ENCODE measurements at places on chromosomes 11 and 22.

DNA sequence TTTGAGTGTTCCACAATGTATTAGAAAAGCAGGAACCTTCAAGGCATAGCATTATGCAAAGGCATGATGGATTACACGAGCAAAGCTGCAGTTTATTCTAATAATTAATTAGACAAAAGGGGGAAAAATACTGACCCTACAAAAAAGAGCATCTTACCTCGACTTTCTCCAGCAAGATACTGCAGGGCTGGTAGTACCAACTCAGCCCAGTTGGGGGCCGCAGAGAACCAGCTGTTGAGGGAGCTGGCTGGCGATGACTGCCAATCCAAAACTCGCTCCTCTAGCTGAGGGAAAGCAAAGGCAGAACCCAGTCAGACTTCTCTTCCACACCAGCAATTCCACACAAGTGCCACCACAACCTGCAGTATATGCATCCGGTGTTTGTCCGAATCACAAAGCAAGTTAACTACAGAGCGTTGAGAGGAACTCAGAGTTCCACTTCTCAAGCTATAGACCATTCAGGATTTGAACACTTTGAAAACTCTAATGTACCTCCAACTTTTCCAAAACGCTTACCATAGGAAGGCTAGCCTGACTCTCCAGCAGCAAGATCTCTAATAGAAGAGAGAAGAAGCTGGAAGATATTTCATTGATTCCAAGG is 13.7 kb downstream of the NFRKB start:
- DNase-seq, result peak; percentile 20

DNA sequence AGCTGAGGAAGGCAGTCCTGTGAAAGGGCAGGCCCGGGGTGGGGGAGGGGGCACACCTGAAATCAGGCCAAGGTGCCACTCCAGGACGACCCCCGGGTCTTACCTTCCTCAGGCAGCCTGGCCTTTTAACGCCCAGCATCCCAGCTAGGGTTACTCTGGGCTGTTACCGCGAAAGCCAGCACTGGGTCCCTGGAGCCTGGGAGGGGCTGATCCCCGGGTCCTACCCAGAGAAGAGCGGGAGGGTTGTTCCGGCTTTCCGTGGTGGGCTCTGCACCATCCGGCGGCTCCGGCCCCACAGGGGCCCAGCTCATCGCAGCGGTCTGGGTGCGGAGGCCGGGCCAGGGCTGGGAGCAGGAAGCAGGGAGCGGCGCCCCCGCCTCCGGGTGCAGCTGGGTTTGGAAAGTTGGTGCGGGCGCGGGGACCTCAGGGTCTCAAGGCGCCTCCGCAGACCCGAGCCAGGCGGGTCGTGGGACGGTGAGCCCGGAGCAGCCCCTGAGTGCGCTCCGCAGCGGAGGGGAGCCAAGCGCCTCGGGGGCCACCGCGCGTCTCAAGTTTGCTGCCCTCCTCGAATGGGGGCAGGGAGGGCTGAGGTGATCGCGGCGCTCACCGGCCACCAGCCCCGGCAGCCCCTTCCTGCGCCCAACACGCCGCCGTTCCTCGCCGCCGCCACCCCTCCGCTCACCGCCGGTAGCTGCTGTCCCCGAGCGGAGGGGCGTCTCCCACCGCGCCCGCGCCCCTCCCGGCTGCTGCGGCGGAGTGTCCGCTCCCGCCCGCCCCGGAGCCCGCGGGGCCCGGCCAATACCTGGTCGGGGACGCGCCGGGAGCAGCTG is 831 bp downstream of the CHST1 start:
- DNase-seq, result no peak

- no peak for DNase-seq
These were observed 475.9 kb downstream of the BRD1 start for GRCh38 chr22:49351761-49352227.

- peak; percentile 18 for DNase-seq
These were observed 109.3 kb downstream of the GGTLC2 start for GRCh38 chr22:22753526-22754267.

GRCh38 chr22:42680648-42681047 is 31.5 kb upstream of the CYB5R3 start:
- no peak for DNase-seq

GRCh38 chr11:111819161-111819828 is 52.1 kb downstream of the ALG9 start:
- no peak for DNase-seq

GRCh38 chr22:38684895-38685294 is 3.1 kb downstream of the TOMM22 start:
- DNase-seq, result no peak

DNA sequence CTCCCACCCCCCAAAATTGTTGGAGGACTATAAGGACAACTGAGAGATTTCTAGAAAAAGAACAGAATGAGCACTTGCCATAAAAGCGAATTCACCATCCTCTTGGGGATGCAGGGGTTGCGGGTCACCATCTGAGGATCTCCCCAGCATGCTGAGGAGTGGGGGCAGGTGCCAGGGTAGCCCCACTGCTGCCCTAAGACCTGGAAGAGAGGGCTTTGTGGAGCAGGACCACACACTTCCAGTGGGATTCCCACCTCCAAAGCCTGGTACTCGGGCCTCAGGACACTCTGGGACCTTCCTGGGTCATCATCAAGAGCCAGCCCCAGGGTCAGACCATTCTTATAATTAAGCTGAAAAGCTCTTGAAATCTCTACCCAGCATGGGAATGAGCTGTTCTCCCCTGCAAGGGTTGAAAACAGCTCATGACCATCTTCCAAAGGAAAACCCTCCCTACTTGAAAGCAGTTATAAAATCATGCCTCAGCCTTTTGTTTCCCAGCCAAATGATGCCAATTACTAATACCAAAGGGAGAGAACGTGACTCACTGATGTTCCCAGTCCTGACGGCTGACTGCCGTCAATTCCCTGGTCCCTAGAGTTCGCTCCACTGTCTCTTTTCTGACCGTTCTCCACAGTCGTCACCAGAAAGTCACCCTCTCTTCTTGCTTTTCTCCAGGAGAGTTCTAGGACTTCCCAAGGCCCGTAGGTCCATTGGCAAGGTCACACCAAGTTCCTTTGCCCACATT is 76.8 kb upstream of the CREB3L1 start:
- DNase-seq, result no peak

DNA sequence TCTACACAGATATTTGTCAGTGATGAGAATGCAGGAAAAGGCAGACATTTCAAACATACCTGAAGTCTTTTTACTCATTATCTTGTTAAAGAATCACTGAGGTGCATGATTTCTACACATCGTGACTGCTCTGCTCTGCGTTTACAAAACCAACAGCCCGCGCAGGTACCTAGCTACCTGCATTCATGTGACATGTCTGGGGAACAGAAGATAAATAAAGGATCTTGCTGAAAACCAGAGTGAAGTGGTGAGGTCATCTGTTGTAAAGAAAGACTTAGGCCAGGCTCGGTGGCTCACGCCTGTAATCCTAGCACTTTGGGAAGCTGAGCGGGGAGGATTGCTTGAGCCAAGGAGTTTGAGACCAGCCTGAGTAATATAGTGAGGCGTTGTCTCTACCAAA is 15.7 kb downstream of the ASPHD2 start:
- peak; percentile 8 for DNase-seq

- DNase-seq, result no peak
These were observed 20.8 kb downstream of the BID start for GRCh38 chr22:17753401-17753989.

- DNase-seq, result no peak
These were observed 34.1 kb downstream of the SBF1 start for GRCh38 chr22:50440544-50441249.

DNA sequence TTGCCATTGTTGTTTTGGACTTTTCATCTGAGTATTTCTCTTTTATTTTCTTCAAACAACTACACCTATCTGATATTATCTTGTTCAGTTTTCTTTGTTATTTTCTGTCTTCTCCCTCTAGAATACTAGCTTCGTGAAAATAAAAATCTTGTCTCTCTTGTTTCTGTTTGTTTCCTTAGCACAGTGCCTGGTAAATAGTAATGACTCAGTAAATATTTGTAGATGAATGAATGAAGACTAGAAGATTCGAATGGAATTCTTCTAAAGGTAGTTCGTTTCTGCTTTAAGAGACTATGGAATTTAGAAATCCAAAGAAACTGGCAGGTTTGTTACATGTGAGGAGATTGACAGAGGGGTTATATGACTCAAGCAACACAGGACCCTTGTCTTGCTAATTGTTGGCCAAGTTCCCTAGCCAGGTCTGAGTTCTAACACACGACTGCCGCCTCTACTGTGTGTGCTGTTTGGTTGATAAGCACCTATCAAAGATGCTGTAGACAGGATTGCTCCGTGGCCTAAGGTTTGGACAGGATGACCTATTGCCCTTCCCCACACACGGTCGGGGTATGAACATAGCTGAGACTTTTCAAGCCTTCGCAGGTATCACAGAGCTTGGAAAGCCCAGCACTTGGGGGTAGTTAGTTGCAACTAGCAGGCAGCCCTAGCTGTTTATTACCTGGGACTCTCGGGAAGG is 831 bp upstream of the TMEM135 start:
- DNase-seq, result no peak

GRCh38 chr22:44585559-44586350 is 87.7 kb upstream of the RTL6 start:
- DNase-seq, result no peak

DNA sequence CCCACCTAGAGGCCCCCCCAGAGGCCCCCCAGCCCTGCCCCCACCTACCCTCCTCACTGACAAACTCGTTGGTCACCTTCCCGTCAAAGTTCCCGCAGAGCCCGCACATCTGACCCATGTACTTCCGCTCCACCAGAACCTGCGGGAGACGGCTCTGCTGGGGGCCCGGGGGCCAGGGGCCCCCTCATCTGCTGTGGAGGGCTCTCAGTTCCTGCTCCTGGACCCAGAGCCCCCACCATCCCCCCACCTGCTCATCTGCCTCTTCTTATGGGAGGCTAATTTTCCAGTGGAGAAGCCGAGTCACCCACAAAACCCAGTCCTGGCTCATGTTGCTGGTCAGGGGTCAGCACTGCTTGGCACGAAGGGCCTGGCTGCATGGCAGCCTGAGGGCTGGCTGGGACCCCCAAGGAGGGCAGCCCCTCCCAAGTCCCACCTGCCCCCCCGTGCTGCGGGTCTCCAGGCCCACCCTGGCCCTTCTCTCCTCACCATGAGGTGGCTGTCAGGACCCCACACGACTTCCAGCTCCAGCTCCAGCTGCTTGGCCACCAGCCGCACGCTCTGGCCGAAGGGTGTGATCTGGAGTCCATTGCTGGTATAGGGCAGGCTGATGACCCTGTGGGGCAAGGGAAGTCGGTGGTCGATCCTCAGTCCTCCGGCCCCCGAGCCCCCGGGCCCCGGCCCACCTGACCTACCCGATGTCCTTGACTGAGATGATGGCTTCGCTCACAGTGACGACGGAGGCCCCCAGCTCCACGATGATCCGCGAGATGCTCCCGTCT is 5.2 kb downstream of the MUC6 start:
- no peak for DNase-seq

- no peak for DNase-seq
These were observed 44.3 kb upstream of the BMAL1 start for GRCh38 chr11:13233173-13233745.

DNA sequence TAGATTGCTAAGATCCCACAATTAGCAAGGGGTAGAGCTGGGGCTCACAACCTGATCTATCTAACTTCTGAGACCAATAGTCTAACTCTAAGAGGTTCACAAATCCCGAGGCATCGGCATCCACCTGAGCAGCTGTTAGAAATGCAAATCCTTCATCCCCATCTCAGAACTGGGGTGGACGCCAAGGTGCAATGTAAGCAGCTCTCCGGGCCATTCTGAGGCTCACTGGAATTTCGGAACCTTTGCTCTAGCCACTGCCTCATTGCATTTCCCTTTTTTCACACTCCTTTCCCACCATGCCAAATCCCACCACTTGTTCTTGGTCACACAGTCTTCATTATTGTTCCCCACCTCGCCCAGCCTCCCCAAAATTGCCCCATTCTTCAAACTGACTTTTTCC is 29.8 kb downstream of the MAML2 start:
- DNase-seq, result no peak

DNA sequence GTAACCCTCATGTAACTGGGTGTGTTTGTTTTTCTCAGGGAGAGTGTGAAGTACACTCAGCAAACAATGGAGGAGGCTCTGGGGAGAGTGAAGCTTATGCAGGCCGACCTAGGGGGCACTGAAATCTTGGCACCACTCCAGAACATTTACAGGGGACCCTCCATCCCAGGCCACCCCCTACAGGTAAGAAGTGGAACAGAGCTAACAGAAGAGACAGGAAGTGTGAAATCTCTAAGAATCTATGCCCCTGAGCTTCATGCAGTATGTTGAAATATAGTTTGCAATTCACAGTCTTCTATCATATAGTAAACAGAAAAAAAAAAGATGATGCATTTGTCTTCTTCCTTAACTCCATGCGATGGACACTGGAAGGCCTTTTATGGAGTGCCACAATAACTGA is 8.4 kb downstream of the VWA5A start:
- DNase-seq, result peak; percentile 4

DNA sequence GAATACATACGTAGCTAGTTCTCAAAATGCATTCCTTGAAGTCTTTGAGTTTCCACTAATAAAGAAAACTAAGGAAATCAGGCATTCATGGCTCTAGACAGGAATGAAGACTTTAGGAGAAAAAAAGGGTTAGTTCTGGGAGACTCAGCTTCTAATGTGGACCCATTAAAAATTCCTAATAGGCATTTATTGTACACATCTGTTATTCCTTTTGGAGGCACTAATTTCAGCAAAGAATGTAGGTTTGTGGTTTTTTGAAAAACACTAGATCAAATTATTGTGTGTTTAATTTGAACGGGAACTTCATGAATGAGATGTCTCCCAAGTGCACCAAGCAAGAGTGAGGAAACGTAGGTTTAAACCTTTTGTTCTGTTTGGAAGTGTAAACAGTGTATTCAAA is 42.7 kb downstream of the PARVA start:
- DNase-seq, result no peak

DNA sequence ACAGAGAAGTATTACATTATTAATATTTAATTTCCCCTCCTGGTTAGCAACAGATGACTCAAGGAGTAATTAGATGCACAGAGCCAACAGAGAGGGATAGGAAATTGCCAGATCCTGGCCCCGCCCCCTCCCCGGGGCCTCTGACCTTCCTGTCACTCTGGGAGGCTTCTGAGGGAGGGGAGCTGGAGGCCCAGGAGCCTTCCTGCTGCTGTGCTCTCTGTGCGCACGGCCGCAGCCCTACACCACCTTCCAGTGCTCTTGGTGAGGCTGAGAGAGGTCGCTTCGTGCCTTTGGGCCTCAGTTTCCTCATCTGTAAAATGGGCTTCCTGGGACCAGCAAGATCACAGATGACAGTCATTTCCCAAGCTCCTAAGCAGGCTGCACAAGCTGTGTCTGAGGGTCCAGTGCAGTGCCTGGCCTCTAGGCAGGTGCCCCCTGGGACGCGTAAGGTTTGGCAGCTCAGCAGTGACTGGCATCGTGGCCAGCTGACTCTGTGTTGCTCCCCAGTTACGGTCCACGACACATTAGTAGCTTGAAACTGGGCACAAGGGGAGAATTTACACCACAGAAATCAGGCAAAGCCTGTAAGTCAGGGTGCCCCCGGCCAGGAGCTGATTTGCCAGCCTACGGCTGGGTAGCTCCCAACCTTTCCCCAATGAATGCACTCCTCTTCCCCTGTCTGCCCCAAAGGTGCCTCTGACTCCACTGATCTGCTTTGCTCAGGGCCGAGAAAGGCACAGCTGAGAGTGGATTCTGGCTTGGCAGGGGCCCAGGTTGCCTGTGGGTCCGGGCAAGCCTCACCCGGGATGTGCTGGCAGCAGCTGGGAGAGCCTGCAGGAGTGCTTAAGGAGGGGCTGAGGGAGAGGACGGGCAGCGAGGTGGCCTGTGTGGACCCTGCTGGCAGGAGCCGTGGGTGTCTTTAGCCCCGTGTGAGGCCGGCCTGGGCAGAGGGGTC is 2.3 kb downstream of the ADORA2A start:
- no peak for DNase-seq

GRCh38 chr11:113613619-113614018 is 92.5 kb downstream of the TMPRSS5 start:
- DNase-seq, result no peak
